ENCODE measurements at places on chromosomes 16 and 17.

DNA sequence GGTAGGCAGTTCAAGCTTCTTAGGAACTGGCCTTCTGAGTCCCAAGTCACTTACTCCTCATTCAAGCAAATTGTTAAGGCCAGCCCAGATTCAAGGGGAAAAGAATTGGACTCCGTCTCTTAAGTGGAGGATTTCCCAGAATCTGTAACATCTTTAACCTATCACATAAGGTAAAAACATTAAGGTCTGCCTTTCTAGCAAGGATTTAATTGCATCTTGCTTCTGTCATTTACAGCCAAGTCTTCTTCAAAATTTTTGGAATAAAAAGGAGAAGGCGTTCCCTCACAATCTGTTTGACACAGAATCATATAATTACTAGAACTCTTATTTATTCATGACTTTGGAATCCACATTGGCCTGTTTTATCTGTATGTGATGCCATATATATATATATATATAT lies 56.5 kb upstream of the ADORA2B start:
- no peak for DNase-seq

DNA sequence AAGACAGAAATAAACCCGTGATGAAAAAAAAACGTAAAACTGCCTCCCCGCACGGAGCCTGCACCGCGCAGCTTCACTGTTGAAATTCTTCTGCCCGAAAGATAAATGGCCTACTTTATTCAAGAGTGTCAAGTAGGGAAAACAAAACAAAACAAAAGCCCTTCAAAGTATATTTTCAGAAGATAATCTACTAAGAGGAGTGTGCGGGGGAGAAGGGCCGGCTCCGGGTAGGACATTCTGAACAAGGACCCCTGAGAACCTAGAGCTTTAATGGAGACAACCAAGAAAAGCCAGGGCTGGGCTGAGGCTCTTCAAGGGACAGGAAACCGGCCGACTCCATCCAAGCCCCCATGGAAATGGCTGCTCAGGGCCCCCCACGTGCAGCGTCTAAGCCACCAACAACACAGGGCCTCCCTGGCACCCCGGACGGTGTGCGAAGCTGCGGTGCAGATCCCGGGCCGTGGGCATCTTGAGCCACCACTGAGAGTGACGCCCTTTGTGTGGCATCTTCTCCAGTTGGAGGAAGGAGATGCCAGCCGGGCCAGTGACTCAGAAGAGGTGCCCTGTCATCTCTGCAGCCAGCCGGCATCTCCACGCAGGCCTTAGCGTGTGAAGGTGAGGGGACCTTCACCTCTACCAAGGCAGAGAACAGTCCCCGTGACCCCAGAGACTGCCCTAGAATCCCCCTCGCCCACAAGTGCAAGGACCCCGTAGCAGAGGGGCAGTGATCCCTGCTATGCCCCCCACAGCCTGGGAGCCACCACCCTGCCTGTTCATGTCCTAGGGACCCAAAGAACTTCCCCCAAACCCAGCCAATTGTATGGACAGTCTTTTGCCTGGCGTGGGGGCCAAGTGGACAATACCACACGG lies 250.8 kb downstream of the C16orf95 start:
- no peak for DNase-seq

GRCh38 chr16:59324462-59324861 lies 590.3 kb upstream of the GOT2 start:
- DNase-seq = no peak

DNA sequence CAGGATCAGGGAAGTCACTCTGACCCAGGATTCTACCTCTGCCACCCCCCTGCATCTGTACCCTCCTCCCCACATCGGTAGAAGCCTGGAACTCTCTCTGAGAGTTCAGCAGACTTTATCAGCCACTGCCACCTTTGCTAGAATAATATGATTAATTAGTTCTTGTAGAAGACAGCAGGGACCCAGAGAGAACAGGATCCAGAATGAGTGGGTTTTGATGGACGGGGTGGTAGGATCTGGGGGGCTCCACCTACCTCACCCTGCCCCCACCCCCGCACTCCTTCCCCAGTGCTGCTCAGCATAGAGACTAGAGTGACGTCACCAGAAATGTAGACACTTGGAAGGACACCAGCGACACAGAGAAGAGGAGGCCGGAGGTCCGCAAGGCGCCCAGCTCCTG lies 33.5 kb downstream of the ABCC6 start:
- DNase-seq = no peak

- no peak for DNase-seq
These were observed 942.1 kb downstream of the KCNJ2 start for GRCh38 chr17:71111460-71111859.

- no peak for DNase-seq
These were observed 3.5 kb downstream of the MSI2 start for GRCh38 chr17:57259817-57260216.

DNA sequence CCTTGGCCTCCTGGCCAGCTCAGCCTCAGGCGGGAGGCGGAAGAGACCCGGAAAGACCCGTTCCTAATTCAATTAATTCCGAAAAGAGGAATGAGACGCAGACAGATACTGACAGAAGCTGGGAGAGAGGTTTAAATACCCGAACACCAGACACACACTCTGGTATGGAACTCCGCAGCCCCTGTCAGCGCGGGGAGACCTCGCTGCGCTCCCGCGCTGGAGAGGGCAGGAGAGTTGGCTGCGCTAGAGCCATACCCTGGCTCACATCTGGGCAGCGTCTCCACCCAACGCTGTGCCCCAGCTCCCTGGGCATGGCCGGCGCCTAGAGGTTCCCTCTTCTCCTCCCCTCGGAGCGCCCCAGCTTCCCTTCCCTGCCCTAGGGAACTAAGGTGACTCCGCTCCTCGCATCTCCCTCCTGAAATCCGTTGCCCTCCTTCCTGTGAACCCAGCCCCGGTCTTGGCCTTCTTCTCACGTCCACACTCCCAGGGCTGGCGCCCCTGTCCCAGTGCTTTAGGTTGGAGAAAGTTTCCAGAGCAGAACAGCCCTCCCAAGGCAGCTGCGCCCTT lies 8.0 kb downstream of the NEUROD2 start:
- no peak for DNase-seq

DNA sequence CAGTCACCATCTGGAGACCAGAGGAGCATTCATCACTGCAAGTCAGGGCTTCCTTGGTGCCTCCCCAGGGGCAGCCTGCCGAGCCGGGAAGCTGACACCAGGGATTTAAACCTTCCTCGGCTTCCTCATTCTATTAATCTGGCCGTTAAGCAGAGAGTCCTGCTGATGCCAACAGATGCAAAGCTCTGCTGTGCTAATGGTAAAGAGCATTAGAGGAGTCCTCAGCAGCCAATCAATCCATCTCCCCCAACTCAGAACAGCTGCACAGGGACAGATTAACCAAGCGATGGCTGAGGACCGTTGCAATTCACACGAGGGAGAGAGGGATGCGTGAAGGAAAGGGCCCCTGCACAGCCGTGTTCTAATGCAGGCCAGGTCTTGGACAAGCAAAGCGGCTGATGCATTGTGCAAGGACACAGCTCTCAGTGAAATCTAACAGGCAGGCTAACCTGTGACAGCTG lies 116.6 kb downstream of the XYLT1 start:
- no peak for DNase-seq

GRCh38 chr16:31351246-31351941 lies 3.6 kb upstream of the ITGAX start:
- DNase-seq = no peak

GRCh38 chr16:31219154-31219741 lies 2.3 kb upstream of the PYDC1 start:
- DNase-seq = no peak

GRCh38 chr17:67836205-67836987 lies 11.1 kb downstream of the BPTF start:
- DNase-seq = no peak

DNA sequence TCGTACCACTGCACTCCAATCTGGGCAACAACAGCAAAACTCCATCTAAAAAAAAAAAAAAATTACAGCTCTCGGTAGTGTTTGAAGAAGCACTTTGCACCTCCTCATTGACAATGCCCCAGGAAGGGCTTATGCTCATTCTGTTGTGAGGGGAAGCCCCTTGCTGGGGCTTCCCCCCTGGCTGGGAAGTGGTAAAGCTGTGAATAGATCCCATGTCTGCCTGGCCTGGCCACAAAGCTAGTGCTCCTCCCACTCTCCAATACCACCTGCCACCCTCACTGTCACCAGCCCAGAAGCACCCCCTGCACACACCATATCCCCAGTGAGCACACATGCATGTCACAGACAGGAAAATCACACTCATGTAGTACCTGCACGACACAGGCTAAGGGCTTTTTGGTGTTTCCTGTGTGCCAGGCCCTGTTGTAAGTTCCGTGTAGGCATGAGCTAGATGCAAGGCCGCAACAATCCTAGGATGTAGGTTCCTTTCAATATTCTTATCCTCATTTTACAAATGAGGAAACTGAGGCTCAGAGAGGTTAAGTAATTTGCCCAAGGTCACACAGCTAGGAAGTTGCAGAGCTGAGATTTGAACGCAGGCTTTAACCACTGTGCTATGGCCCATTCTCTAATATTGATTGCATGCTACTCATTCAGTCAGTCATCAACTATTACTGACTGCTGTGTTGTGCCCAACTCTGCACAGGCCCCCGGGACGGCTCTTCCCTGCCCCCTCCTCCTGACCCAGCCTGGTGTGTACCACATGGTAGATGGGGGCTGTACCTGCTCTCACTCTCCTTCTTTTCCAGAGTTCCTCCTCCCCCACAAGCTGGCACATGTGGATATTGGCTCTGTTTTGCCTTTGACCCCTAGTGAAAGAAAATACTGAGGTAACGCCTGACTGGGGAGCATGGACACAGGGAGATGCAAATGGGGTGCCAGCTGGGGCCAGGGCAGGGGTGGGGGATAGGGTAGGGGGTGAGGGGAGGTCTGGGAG lies 11.9 kb upstream of the COL1A1 start:
- peak; percentile 55 for DNase-seq

DNA sequence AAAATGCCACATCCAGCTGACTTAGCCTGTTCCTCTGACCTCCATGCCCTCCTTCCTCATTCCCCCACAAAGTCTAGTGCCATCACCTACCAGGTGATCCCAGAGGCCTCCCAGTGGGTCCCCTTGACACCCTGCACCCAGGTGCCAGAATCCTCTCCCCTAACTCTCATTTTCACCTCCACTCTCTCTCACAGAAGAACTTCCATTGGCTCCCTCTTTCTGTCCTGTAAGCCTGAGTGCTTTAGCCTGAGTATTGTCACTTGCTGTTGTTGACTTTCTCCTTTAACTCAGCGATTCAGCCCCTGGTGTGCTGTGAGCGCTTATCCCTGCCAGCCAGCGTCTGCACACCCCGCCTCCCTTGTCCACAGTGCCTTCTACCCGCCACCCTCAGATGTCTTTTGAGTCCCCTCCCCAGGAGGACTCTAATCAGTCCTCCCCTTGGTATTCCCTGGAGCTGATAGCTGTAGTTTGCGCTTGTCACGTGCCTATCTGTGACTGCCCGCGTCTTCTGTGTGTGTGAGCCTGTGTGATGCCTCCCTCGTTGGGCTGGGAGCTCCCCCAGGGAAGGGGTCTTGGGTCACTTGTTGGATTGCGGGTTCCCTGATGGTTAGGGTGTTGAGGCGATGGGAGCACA lies 31.9 kb downstream of the ARHGAP23 start:
- DNase-seq = no peak

GRCh38 chr16:19601083-19601976 lies 45.8 kb downstream of the VPS35L start:
- DNase-seq = peak; percentile 11

DNA sequence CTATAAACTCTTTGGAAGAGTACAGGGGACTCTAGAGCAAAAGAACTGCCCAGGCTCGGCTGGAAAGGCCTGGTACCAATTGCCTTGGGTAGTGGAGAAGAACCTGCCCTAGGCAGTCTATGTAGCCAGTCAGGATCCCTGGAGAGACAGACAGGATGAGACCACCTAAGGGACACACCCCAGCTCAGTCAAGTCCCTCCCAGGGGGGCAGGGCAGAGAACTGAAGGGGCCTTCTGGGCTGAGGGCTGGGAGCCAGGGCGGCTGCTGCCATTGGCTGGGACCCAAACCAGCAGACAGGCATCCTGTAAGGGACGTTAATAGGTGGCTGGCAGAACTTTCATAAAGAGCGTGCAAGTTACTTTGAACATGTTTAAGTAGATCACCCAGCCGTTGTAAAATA lies 12.8 kb upstream of the SLC38A8 start:
- no peak for DNase-seq

GRCh38 chr17:69062860-69063581 lies 2.3 kb upstream of the ABCA9 start:
- DNase-seq = no peak

GRCh38 chr17:72373910-72374741 lies 253.3 kb downstream of the SOX9 start:
- no peak for DNase-seq

DNA sequence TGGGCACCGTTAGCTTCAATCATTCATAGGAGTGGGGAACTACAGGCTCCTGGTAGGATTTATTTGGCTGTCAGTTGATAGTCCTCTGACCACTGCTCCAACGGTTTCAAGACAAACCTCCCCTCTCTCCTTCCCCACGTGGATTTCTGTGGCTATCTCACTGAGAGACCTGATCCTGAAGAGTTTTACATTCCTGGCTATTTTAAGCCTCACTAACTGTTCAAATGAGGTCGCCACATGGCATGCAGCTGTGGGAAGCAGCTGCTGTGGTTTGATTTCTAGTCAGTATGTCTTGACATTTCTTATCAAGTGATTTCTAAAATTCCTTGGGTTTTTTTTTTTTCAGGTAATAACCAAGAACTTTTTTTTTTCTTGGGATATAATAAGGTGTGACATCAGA lies 38.3 kb downstream of the CDK5R1 start:
- no peak for DNase-seq

DNA sequence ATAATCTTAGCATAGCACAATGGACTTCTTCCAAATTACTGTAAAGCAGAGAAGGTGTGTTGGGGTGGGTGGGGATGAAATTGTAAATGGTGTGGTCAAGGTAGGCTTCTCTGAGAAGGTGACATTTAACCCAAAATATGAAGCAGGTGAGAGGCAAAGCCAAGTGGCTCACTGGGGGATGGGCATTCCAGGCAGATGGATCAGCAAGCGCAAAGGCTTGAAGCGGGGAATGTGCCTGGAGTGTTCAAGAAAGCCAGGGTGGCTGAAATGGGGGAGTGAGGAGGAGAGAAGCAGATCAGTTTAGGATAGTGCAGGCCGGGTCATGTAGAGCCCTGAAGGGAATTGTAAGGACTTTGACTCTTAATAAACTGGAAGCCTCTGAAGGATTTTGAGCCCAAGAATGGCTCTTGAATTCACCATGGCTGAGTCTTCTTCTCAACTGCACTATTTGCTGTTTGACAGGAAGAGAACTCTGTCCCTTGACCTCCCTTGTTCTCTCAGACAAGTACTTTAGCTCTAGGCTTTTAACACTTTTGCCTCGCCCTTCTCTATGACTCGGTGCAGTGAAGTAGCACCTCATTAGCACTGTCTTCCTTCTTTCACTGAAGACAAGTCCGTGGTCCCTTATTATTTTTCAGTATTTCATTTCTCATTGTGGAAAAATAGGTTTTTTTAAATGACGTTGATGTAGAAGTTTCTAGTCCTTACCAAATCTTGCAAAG lies 14.7 kb downstream of the CACNG3 start:
- no peak for DNase-seq

GRCh38 chr17:82357394-82357793 lies 1.7 kb upstream of the TEX19 start:
- no peak for DNase-seq

GRCh38 chr17:34484193-34484733 lies 95.1 kb upstream of the TMEM132E start:
- no peak for DNase-seq

Measured in stimulated activated CD4-positive, alpha-beta T cell treated with anti-CD3 and anti-CD28 coated beads, Interleukin-15, amount 100 ng/mL, for 24 hours (primary cell).